ENCODE measurements at places on chromosomes 1 and 21.
A peak's percentile ranks its signal among the peaks of the same experiment; 100 is the strongest.

DNA sequence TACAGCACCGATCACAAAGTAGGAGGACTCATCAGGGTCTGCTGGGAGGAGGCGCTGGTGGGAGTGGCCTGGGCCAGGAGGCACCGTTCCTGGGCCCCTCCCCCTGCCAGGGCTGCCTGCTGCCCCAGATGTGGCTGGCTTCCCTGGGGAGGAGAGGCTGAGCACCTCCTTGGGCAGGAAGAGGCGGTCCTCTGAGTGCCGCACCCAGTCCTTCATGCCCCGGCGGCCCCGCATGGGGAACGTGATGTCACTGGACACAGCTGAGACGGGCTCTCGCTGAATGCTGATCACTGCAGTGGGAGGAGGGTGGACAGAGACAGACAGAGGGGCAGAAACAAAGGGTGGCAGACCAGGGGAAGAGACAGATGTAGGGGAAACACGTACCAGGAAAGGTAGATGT is 24.8 kb downstream of the ADGRB2 start:
- DNase-seq: no peak

DNA sequence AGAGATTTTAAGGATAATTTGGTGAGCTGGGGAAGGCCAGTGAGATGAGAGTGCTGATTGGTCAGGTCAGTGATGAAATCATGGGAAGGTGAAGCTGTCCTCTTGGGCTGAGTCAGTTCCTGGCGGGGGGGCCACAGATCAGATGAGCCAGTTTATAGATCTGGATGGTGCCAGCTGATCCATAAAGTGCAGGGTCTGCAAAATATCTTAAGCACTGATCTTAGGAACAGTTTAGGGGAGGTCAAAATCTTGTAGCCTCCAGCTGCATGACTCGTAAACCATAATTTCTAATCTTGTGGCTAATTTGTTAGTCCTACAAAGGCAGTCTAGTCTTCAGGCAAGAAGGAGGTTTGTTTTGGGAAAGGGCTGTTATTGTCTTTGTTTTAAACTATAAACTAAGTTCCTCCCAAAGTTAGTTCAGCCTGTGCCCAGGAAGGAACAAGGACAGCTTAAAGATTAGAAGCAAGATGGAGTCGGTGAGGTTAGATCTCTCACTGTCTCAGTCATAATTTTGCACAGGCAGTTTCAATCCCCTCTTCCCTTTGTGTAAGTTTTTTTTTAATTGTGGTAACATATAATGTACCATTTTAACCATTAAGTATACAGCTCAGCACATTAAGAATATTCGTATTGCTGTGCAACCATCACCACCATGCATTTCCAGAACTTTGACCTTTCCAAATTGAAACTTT is 39.4 kb downstream of the PTAFR start:
- DNase-seq: no peak

- DNase-seq: peak; percentile 4
Measured at GRCh38 chr1:108897865-108898720, 21.3 kb downstream of the GPSM2 start.

DNA sequence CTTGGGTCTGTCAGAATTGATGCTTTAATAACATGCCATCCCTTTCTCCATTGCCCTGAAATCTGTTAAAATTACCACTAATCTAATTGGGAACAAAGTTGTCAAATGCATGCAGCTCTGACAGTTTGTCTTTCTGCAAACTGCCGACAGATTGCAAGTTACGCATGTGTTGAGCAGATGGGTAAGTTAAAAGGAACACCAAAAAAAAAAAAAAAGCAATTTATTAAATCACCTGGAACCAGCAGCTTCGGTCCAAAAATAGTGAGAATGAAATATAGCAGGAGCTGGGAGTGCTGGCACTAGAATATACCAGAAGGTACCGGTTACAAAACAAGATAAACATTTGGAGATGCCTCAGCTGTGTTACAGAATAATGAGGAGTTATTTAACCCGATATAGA is 149.6 kb upstream of the C1orf87 start:
- no peak for DNase-seq

DNA sequence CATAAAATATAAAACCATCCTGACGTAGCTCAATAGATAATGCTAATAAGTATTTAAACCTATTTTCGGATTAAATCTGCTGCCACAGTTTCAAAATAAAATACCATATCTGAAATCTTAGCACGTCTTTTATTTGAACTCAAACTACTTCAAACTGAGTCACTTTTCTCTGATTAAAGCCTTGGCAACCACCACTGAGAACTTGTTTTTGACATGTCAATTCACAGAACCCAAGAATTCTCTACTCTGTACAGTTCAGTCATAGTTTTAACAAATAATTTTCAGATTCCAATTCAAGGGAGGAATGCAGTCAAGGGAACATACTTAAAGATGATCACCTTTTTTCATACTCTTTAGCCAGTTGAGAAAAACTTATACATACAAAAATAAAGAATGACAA is 643.2 kb downstream of the KCNT2 start:
- DNase-seq: no peak

GRCh38 chr21:17440969-17441368 is 71.9 kb upstream of the CXADR start:
- no peak for DNase-seq

- no peak for DNase-seq
Measured at GRCh38 chr1:157739229-157739901, 37.6 kb downstream of the FCRL2 start.

GRCh38 chr1:25150985-25151495 is 81.3 kb downstream of the SYF2 start:
- DNase-seq: no peak

DNA sequence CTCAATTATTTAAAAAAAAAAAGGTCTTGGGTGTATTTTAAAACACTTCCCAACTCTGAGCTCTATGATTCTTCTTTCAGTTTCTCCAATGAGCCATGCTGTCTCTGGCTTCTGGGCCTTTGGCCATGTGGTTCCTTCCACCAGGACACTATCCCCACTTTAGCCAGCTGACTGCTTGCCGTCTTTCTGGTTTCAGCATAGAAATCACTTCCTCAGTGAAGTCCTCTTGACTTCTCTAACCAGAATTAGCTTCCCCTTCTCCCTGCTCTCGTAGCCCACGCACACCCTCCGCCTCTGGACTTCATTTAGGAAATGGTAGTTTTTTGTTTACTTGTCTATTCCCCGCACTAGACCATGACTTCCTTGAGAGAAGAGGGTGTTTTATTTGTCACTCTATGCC is 1.1 kb upstream of the DIO1 start:
- DNase-seq: no peak

- no peak for DNase-seq
Measured at GRCh38 chr1:212979340-212980122, 29.2 kb downstream of the VASH2 start.

- DNase-seq: no peak
Measured at GRCh38 chr1:161770250-161770649, 4.1 kb downstream of the ATF6 start.

DNA sequence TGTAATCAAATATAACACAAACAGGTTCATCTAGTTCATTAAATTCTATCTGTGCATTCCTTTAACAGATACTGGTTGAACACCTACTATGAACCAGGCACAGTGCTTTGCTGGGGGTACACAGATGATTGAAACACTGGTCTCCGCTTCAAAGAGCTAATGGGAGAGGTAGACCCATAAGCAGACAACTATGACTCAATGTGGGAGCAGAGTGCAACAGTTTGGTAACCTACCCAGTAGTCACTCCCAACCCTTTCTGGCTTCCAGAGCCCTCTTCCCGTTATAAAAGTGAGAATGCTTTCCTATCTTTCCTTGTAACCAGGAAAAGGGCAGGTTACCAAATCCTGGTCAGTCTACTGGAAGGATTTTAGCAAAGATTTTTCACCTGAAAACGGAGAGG is 8.0 kb upstream of the ETV3 start:
- DNase-seq: no peak

- DNase-seq: no peak
Measured at GRCh38 chr1:176531921-176532897, 69.2 kb downstream of the PAPPA2 start.

DNA sequence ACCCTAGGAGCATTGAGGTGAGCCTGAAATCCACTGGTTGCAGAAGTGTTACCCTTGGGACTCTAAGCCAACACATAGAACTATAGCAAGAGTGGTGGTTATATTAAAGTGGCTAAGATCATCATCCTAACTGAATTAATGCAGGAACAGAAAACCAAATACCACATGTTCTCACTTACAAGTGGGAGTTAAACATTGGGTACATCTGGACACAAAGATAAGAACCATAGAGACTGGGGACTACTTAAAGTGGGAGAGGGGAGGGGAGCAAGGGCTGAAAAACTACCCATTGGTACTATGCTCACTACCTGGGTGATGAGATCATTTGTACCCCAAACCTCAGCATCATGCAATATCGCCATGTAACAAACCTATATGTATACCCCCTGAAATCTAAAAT is 100.0 kb downstream of the SLC25A24 start:
- DNase-seq: no peak

DNA sequence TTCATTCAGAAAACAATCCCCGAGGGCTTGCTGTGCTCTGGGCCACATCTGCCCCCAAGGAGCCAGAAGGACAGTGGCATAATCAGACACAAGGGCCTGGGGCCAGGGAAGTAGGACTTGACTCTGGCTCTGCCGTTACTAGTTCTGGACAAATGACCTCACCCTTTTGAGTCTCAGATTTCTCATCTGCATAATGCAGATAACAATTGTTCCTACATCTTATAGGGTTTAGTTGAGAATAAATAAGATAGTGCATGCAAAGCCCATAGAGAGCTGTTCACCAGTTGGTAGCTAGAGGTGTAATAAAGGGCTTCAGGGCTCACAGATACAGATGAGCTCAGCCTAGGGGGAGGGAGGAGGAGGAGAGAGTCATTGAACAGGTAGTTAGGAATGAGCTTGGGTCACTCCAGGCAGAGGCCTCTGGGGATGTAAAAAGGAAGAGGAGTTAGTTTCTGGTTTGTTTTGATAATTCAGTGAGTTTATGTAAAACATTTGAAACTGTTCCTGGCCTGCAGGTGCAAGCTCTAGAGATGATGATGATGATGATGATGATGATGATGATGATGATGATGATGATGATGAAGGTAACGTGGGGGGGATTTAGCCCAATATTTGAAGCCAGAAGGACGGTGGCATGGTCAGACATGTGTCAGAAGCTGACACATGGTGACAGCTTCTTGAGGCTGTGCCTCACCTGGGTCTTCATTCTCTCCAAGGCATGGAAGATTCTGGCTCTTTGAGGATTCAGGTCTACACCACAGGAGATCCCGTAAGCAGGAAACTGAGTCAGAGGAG is 858 bp downstream of the LACTBL1 start:
- no peak for DNase-seq

DNA sequence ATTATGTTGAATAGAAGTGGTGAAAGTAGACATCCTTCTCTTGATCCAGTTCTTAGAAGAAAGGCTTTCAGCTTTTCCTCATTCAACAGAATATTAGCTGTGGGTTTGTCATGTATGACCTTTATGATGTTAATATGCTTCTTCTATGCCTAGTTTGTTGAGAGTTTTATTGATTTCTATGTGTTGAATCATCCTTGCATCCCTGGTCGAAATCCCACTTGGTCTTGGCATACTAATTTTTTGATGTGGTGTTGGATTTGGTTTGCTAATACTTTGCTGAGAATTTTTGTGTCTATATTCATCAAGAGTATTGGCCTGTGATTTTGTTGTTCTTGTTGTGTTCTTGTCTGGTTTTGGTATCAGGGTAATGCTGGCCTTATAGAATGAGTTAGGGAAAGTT is 20.9 kb downstream of the CD55 start:
- DNase-seq: no peak

DNA sequence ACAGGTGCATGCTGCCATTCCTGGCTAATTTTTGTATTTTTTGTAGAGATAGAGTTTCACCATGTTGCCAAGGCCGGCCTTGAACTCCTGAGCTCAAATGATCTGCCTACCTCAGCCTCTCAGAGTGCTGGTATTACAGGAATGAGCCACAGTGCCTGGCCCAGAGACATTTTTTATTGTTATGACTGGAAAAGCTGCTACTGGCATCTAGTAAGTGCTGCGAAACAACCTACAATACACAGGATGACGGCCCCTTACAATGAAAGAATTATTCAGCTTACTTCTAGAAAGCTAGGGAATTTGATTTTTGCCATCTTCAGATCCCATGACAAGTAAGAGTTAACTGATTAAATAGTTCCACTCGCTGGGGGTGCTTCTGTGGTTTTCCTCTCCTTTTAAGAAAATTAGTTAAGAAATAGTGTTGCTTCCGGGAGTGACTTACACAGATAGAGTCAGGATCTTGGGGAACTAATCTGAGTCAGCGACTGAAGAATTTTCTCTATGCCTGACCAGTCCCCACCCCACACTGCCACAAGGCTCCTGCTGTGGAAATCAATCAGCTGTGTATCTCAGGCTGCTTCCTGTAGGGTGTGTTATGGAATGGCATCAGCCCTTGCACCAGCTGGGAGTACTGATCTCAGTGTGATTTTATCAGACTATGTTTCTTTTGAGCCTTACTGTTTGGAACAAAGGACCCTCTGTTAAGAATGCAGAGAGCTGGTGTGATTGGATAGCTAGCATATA is 93.0 kb upstream of the BMP8A start:
- no peak for DNase-seq

DNA sequence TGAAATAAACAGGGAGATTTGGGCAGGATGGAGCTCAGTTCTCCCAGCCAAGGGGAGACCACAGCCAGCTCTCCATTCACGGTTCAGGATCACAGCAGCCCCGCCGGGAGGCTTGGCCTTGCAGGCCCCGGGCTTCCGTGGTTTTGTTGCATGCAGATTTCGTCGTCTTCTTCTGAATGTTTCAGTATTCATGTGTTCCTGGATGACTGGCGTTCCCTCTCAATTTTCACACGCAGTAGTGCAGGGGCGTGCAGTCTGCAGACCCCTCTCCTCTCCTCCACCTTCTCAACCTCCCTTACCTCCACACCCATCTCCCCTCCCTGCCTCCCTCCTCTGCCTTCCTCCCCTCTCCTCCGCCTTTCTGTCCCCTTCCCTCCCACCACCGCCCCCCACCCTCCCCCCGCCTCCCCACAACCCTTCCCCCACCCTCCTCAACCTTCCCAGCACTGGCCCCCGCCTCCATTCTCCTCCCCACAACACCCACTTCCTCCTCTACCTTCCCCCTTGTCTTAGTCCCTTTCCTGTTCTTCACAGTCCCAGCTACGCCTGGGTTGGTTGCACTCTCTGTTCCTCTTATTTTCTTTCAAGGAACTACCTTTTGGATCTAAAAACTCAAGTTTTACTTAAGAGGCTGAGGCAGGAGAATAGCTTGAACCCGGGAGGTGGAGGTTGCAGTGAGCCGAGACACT is 8.4 kb upstream of the SLC19A1 start:
- DNase-seq: no peak

DNA sequence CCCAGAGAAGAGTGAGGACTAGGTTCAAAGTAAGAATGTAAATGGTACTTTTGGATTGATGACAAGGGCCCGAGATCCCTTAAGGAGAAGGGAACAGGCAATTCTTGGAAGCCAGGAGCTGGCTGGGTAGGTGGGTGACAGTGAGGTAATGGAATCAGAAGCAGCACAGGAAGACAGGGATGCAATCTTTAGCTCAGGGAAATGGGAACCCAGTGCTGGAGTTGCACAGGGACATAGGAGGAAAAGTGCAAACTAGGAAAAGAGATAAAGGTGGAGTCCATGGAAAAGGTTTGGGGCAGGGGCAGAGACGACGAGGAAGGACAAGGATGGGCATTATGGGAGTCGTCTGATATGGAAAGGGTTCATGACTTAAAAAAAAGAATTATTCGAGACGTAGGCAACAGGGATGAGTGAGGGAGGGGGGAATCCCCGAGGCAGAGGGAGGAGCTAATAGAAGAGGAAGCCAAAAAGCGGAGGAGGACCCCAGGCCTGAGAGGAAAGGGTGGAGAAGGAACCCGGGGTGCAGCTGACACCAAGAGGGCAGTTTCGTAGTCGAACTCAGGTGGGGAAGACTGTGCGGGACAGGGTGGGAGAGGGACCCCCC is 495 bp downstream of the PI4KB start:
- DNase-seq: peak; percentile 30
